ENCODE measurements at places on chromosomes 7 and 10. TPM values are rescaled to one million over a fixed set of nuclear protein-coding genes. Genes with fewer than 3 reads are reported as not detected.
A peak's percentile ranks its signal among the peaks of the same experiment; 100 is the strongest.

DNA sequence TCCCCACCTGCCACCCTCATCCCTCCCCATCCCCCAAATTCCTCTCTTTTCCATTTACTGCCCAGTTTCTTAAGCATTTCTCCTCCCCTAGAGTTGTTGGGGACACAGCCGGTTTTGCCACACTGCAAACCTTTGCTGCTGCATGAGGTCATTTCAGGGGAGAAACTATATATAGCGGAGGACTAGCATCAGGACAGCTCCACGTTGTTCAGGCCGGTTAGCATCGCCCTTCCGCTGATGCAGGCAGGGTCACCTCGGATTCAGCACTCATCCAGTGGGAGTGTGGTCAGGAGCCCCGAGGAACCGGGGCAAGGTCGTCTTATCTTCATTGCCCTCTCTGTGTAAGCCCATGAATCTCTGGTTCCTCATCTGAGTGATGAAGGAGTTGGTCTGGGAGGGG is 15.6 kb downstream of the UBTD1 start:
- DNase-seq = no peak
- no peak overlapping the region for H3K4me3 ChIP-seq
- no peak overlapping the region for H3K27ac ChIP-seq
- no peaks in the 10 kb centered on the region for H3K27me3 ChIP-seq

The CHST15 gene
- total RNA-seq = 20.6 TPM

DNA sequence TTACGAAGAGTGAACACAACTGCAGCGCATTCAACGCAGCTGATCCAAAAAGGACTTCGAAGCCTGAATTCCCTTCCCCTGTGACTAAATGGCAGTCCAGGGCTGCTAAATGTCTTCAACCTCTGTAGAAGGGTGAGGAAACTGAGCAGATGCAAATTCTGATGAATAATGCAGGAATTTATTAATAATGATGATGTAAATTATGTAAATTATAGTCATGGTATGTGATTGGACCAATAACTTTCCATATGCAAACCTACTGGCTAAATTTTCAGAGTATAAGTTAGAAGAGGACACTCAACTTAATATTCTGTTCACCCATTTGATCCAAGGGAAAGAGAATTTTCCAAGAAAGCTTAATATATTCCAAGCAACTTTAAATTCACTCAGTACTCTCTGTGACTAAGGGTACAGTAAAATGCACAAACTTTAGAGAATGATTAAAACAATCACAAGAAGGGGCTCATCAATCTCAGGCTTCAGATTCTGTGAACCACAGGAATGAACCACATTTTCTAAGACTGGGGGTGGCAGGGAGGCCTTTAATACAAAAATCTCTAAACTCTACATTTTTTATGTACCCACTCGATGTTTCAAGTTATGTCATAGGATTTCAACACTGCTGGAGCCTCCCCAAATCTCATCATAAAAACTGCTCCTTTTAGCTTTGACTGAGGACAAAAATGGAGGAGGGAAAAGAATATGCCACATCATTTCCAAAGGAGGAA is 3.5 kb downstream of the FGFR2 start:
- peaks cover 43% of the 10 kb centered on the region for H3K27me3 ChIP-seq
- H3K4me1 ChIP-seq = peaks cover 15% of the 10 kb centered on the region
- H3K27ac ChIP-seq = no peak overlapping the region
- no peak overlapping the region for H3K4me3 ChIP-seq
- no peaks in the 10 kb centered on the region for H3K36me3 ChIP-seq

DNA sequence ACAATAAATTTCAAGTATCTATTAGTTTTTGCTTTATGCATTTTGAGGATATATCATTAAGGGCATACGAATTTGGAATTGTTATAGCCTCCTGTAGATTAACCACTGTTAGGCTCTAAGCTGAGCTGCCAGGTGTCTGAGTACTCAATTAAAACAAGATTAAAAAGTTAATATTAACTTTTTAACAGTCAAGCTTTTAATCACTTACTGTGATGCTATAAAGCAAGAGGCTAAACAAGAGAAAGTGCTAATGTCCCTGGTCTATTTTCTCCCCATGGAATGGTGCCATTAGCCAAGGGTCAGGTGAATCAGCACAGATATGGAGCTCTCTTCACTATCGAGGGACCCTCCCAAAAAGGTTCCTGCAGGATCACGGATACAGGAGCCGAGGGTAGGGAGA is 9.7 kb downstream of the GSAP start:
- H3K4me3 ChIP-seq = no peak overlapping the region
- no peak overlapping the region for H3K27ac ChIP-seq
- H3K27me3 ChIP-seq = no peaks in the 10 kb centered on the region
- peaks cover 14% of the 10 kb centered on the region for H3K4me1 ChIP-seq
- H3K36me3 ChIP-seq = no peaks in the 10 kb centered on the region

The MEST gene
- total RNA-seq = 214 TPM

The HOXA7 gene
- total RNA-seq = not detected

GRCh38 chr10:82564353-82565196 is 689.6 kb downstream of the NRG3 start:
- H3K4me3 ChIP-seq = no peak overlapping the region
- no peaks in the 10 kb centered on the region for H3K36me3 ChIP-seq
- no peak for DNase-seq
- H3K4me1 ChIP-seq = no peaks in the 10 kb centered on the region
- H3K27ac ChIP-seq = no peak overlapping the region

DNA sequence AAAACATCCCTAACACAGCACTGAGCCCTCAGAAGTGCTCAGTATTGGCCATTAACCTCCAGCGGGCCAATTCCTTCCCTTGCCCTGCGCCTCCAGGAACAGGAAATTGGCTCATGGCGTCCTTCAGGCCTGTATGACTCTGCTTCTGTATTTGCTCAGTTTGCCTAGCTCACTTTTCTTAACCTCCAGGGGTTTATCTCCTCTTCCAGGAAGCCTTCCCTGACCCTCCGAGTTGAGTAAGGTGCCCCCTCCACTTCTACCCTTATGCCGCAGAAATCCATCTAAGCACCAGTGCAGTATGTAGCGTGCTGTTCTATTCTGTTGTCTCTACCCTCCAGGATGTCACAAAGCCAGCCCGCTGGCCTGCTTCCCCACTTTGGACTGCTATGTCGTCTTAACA is 1.1 kb upstream of the SFXN4 start:
- no peak overlapping the region for H3K27ac ChIP-seq
- H3K4me3 ChIP-seq = no peak overlapping the region
- no peak for DNase-seq
- H3K4me1 ChIP-seq = peaks cover 3% of the 10 kb centered on the region
- peaks cover 30% of the 10 kb centered on the region for H3K36me3 ChIP-seq
- H3K27me3 ChIP-seq = no peaks in the 10 kb centered on the region

The PAX2 gene
- 0.23 TPM for total RNA-seq

DNA sequence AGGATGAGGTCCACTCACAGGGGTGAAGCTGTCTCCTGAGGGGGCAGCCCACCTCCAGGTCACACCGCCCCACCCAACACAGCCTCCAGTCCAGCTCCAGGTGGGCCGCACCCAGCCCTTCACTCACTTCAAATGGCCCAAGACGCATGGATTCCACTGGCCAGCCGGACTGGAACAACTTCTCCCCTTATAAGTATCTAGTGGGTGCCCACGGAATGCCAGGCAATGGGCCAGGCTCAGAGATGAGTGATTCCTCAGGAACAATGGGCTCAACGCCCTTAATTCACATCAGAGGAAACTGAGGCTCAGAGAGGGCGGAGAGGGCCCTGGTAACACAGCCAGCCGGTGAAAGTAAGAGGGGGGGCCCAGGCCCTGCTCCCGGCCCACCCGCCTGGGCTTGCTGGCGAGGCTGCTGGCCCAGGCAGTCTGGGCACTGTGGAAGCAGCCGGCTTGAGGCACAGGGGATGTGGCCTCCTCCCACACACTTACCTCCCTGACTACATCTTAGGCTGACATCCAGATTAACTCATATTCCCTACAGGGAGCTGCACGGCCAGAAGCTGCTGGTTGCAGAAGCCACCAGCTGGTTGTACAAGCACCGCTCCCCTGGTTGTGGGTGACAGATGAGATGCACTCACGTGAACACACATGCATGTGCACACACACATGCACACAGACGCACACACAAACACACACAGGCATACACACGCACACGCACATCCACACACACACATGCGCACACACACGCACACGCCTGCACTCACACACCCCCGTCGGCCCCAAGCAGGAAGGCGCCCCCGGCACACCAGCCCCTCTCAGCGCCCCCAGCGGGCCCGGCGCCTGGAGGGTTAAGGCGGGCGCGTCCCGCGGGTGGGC is 1.0 kb upstream of the FAM20C start:
- peak overlapping the region; percentile 59 for H3K4me3 ChIP-seq
- H3K36me3 ChIP-seq = peaks cover 9% of the 10 kb centered on the region
- H3K27me3 ChIP-seq = no peaks in the 10 kb centered on the region
- peak; percentile 93 for DNase-seq

GRCh38 chr7:55247428-55247827 is 117.7 kb upstream of the LANCL2 start:
- peaks cover 31% of the 10 kb centered on the region for H3K4me1 ChIP-seq
- H3K27ac ChIP-seq = no peak overlapping the region
- DNase-seq = peak; percentile 57
- no peaks in the 10 kb centered on the region for H3K36me3 ChIP-seq
- H3K27me3 ChIP-seq = no peaks in the 10 kb centered on the region

The AKR1C8 gene
- not detected for total RNA-seq

The OR2A1 gene
- not detected for total RNA-seq

- H3K36me3 ChIP-seq = no peaks in the 10 kb centered on the region
- H3K4me1 ChIP-seq = peaks cover 31% of the 10 kb centered on the region
- peak overlapping the region; percentile 72 for H3K27ac ChIP-seq
These were observed 184.3 kb upstream of the ITGB1 start for GRCh38 chr10:33142295-33142694.

The ERVW-1 gene
- 0.19 TPM for total RNA-seq

DNA sequence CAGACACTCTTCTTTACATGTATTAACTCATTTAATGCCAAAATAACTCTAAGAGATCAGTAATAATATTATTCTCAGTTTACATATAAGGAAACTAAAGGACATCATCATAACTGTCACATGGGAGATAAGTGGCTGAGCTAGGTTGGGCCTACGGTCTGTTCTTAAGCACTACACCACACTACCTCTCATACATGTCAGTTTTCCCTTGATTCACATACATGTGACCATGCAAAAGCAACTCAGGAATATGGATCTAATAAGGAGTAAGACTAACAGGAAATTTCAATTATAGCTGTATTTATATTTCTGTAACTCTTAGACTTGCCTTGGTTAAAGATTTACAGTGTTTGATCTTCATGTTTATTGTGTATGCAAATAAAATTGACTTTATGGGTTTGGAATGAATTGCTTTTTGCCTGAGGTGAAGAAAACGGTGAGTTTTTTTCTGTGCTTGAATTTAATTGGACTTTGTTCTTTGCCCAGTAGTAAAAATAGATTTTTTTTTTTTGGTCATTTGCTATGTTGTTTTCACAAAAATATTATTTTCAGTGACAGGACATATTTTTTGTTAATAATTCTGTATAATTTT is 69.7 kb downstream of the CYP51A1 start:
- no peak for DNase-seq
- H3K27ac ChIP-seq = no peak overlapping the region

The VPS37D gene
- 3.6 TPM for total RNA-seq

- no peak overlapping the region for H3K4me3 ChIP-seq
- no peaks in the 10 kb centered on the region for H3K27me3 ChIP-seq
- H3K36me3 ChIP-seq = no peaks in the 10 kb centered on the region
- DNase-seq = no peak
- no peak overlapping the region for H3K27ac ChIP-seq
These were observed 30.0 kb upstream of the MYH16 start for GRCh38 chr7:99242682-99243081.

- H3K27ac ChIP-seq = no peak overlapping the region
- no peaks in the 10 kb centered on the region for H3K27me3 ChIP-seq
- no peak for DNase-seq
- H3K4me1 ChIP-seq = no peaks in the 10 kb centered on the region
- H3K4me3 ChIP-seq = no peak overlapping the region
- H3K36me3 ChIP-seq = no peaks in the 10 kb centered on the region
These were observed 856.8 kb upstream of the CELF2 start for GRCh38 chr10:10160821-10161312.

GRCh38 chr10:51488766-51489408 is 210.5 kb downstream of the CSTF2T start:
- H3K27me3 ChIP-seq = no peaks in the 10 kb centered on the region
- H3K4me1 ChIP-seq = no peaks in the 10 kb centered on the region
- no peak for DNase-seq
- H3K36me3 ChIP-seq = no peaks in the 10 kb centered on the region
- no peak overlapping the region for H3K4me3 ChIP-seq

DNA sequence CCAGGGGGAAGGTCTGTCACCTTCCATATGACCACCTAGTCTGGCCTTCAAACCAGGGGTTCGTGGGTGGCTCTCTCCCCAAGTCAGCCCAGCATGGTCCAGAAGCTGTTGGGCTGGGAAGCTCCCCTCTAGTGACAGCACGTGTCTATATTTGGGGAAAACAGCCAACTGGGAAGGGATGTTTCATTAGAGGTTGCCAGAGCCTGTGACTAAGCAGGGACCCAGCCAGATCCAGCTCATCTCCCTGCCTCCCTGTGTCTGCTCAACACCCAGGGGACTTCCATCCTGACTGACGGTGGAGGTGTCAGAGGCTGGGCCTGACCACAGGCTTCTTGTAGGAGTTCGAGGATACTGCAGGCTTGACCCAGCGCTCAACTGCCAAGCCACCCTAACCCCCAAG is 10.5 kb downstream of the STYXL1 start:
- no peak overlapping the region for H3K4me3 ChIP-seq
- H3K36me3 ChIP-seq = no peaks in the 10 kb centered on the region
- peak; percentile 52 for DNase-seq
- peaks cover 4% of the 10 kb centered on the region for H3K4me1 ChIP-seq
- H3K27ac ChIP-seq = no peak overlapping the region

GRCh38 chr10:4127518-4128315 is 342.7 kb upstream of the KLF6 start:
- peaks cover 27% of the 10 kb centered on the region for H3K4me1 ChIP-seq
- no peak overlapping the region for H3K4me3 ChIP-seq
- DNase-seq = no peak
- no peaks in the 10 kb centered on the region for H3K36me3 ChIP-seq

GRCh38 chr7:112010994-112011393 is 195.2 kb downstream of the DOCK4 start:
- H3K4me3 ChIP-seq = no peak overlapping the region
- H3K36me3 ChIP-seq = no peaks in the 10 kb centered on the region
- no peaks in the 10 kb centered on the region for H3K27me3 ChIP-seq
- no peak overlapping the region for H3K27ac ChIP-seq

DNA sequence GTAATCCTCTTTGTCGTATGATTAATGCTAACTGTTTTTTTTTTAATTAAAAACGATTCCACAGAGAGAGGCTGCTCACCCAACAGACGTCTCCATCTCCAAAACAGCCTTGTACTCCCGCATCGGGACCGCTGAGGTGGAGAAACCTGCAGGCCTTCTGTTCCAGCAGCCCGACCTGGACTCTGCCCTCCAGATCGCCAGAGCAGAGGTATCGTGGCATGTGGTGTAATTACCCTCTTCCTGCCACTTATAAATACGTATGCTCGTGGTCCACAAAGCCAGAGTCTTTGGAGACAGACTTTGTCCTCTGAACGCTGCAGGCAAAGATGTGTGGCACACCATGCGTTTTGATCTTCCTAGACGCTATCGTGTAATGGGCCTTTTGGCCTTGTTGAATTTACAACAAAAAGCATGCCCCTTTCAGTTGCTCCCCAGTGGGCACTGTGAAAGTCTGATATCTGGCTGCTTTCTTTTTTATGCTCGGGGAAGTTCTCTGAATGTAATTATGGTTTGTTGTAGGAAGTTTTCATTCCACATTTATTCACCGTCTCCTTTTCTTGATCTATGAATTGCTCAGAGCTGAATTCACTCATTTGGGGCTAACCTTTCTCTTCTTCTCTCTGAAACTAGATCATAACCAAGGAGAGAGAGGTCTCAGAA is 33.6 kb upstream of the BTBD16 start:
- DNase-seq = no peak
- H3K4me3 ChIP-seq = no peak overlapping the region
- peaks cover 16% of the 10 kb centered on the region for H3K36me3 ChIP-seq

The MNX1 gene
- total RNA-seq = not detected

The CCDC201 gene
- not detected for total RNA-seq

The ECHDC3 gene
- total RNA-seq = 1.9 TPM

The ARL5B gene
- 32.6 TPM for total RNA-seq

The C10orf120 gene
- not detected for total RNA-seq

The CYP3A7 gene
- not detected for total RNA-seq

All from astrocyte (in vitro differentiated cells and primary cell).